ENCODE measurements at places on chromosomes 16 and 17.

DNA sequence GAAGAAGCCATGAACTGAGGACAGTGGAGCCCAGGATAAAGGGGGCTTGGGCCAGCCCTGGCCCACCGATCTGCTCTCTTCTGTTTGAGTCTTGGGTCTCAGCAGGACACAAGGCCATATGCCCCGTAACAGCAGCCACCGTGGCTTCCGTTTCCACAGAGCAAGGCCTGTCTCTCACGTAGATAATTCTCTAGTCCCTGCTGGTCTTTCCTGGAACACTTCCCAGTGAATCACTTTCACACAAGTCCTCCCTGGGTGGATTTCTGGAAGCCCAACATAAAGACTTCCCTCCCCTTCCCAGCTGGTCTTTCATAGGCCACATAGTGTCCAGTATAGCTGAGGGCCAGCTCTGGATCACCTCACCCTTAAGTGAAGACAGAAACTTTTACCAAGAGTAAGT lies 19.9 kb upstream of the C16orf78 start:
- no peak for DNase-seq

DNA sequence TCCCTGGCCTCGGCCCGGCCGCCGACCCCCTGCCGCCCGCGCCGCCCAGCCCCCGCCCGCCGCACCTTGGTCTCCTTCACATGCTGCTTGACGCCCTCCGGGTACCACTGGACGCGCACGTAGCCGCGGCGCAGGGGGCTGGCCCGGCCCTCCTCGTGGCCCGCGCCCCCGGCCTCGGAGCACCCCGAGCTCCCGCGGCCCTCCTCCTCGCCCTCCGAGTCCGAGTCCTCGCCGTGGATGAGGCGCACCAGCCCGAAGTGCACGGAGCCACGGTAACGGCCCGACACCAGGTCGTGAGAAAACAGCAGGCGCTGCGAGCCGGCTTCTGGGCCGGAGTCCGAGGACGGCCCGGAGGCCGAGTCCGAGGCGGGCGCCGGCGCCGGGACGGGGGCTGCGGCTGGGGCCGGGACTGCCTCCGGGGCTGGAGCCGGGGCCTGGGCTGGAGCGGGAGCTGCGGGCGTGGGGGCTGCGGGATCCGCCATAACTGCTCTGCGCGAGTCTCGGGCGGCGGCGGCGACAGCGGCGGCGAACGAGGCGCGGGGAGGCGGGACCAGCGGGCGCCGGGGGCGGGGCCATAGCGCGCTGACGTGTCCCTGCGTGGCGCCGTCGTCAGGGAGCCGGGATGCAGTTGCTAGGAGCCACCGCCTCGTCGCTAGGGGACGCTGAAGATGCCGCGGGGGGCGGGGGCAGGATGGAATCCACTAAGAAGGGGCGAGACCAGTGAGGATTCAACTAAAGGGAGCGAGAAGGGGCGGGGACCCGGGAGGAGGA lies at the start of gene UBE2O:
UBE2O (minus strand) TSS at position 493 of the 771 bp plus-strand sequence; CDS start at position 482, 11 bp downstream.
- peak; percentile 94 for DNase-seq

DNA sequence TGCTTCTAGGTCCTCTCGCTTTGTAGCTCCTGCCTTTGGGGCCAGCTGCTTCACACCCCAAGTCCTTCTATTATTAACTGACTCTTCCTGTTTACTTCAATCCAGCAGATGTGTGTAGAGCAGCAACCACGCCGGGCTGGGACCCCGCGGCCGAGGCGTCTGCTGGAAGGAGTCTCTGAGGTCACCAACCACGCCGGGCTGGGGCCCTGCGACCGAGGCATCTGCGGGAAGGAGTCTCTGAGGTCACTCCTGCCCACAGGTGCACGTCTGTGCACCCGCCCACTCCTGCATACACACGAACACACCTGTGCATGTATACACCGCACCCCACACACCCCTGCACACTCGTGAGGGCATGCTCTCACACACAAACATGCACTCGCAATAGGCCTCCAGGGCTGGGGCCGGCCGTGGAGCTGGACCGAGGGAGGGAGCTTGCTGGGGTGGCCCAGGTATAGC lies 7.8 kb upstream of the TEX19 start:
- DNase-seq = no peak

GRCh38 chr16:24118126-24118821 lies 137.9 kb upstream of the CACNG3 start:
- no peak for DNase-seq

- DNase-seq = no peak
These were observed 45.1 kb upstream of the NDRG4 start for GRCh38 chr16:58454856-58455255.

DNA sequence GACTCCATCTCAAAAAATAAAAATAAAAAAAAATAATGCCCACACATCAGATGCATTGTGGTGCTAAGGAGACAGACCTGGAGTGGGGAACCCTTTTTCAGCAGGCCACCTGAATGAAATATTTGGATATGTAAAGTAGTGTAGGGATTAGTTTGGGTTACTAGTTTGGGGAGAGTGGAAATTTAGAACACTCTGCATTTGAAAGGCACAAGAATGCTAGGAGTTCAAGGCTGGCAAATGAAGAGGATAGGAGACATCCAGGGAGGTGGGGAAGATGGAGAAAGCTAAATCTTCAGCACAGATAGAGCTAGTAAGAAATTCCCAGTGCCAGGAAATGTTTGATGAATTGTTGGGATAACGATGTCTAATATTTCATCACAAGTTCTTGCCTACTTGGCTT lies 298.3 kb upstream of the ERCC4 start:
- DNase-seq = no peak

- DNase-seq = no peak
These were observed 77.1 kb downstream of the USP31 start for GRCh38 chr16:23072084-23072599.

- DNase-seq = no peak
These were observed 30.1 kb downstream of the CEP95 start for GRCh38 chr17:64536913-64537312.

- peak; percentile 54 for DNase-seq
These were observed 32.8 kb upstream of the ETV4 start for GRCh38 chr17:43578699-43579565.

DNA sequence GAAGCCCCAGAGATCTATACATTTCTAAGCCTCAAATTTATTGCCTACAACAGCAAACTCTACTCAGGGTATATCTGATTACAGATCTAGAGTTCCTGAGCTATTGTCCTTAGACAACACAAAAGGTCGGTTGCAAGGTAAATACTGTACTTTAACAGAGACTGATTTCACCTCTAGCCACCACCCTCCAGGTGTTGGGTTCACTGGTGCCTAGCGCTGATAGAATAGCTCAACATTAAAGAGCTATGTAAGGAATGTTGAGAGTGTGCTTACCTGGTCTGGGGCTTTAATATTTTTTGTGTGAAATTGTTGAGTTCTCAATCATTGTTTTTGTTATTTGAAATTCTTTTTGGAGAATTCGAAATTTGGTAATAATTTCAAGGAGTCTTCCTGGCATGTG lies 277.0 kb upstream of the PSMD7 start:
- no peak for DNase-seq

DNA sequence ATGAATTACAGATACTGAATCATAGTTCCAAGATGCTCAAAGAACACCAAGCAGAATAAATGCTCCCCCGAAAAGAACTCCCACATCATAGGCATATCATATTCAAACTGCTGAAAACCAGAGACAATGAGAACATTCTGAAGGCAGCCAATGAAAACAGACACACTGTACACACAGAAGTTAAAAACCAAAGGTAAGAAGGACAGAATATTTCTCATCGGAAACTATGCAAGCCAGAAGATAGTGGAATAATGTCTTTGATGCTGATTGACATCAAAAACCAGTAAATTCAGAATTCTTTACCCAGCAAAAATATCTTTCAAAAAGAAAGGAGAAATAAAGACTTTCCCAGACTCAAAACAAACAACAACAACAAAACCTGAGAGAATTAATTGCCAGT lies 73.8 kb upstream of the IRX5 start:
- no peak for DNase-seq

DNA sequence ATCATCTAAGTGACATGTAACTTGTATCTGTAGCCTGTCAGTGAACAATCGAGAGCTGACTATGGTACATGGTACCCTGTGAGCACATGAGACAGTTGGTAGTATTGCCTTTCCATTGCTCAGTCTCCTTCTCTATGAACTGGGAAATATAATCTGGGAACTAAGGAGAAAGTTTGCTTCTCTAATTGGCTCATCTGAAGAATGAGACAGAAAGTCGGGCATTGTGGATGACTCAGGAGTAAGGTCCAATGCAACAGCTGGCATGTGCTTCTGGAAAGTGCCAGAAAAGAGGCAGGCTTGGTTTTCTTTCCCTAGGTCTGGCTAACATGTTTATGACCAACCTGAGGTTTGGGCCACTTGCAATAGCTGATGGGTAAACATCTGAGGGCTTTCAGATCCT lies 51.9 kb downstream of the ZZEF1 start:
- DNase-seq = no peak

GRCh38 chr17:62712171-62712581 lies 84.7 kb downstream of the MRC2 start:
- DNase-seq = no peak

DNA sequence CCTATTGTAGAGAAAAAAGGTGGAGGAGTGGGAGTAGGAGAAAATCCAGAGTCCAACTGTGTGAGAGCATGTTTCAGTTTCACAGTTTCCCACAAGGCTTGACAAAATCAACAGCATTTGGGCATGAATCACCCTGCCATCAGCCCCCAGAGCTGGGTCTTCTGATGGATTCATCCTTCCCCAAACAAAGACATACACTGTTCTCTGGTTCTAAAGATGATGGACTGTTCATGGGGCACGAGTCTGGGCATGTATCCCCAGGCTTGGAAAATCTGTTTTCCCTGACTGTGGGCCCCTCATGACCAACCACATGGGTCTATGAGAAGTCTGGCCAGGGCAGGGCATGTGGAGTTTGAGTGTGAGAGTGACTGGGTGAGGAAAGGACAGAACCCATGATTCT lies 210.4 kb upstream of the IRX5 start:
- no peak for DNase-seq

DNA sequence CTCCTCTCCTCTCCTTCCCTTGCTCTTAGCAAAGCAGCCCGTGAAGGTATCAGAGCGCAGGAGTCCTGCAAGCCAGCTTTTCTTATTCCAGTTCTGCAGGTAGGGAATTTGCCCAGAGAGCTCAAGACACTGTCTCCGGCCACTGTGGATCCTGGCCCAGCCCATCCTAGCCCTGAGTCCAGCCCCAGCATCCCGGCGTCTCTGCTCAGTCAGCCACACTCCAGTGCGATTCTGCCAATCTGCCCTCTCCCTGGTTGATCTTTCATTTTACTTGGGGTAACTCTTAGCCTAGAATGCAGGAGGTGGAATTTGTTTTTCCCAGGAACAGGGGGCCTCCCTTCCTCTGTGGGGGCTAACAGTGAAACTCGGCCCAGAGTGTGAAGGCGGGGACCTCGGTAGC lies 176.9 kb upstream of the GSE1 start:
- DNase-seq = no peak

Measured in activated CD4-positive, alpha-beta T cell treated with anti-CD3 and anti-CD28 coated beads, Interleukin-2, Interleukin-6, amounts not matched to agents 100 ng/mL and 50 ng/mL, durations not matched to agents 16 hours and 8 hours (primary cell).